Myocyte (in vitro differentiated cells): ENCODE measurements at places on chromosomes 6 and 20. TPM values are rescaled to one million over a fixed set of nuclear protein-coding genes. Genes with fewer than 3 reads are reported as not detected.

Gene C4A
- 3.5 and 4.2 TPM in 2 replicates for total RNA-seq

GRCh38 chr20:47656318-47656717, 129.0 kb downstream of the SULF2 start:
- no peak for DNase-seq

Gene SLC35F1
- not detected in 2 replicates for total RNA-seq

DNA sequence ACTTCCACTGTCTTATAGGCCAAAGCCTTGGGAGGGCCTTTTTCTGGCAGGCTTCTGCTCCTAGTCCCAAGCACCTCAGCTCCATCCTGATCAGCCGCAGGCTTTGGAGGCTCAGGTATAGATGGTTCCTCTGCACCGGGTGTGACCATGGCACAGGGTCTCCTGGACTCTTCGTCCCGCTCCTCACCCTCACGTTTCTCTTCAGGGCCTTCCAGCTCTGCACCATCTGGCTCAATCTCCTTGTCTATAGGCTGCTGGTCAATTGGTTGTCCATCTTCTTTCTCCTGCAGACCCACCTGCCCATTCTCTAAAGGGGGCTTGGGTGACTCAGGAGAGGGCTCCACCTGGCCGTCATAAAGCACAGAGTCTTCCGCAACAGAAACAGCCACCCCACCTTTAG, 37.0 kb downstream of the BFSP1 start:
- DNase-seq: no peak

DNA sequence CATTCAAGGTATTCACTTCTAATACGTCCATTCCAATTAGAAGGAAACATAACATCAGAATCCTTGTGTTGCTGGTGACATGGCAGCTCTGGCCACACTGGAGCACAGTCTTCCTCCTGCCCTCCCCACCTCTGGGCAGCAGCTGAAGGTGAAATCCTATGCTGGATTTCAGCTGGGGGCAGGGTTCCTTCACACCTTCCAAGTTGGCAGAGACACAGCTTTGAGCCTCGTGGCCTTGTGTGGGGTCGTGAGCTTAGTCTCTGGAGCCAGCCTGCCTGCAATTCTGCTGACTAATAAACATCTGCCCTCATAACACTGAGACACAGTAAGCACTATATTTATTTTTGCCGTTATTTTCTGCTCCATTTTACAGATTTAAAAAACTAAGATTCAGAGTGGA, 218.9 kb upstream of the RIN2 start:
- DNase-seq: no peak

- no peak for DNase-seq
Measured at GRCh38 chr6:42084889-42085288, 34.6 kb downstream of the TAF8 start.

GRCh38 chr6:86949771-86950170, 12.4 kb downstream of the HTR1E start:
- DNase-seq: no peak

- no peak for DNase-seq
Measured at GRCh38 chr6:138526822-138527235, 27.5 kb upstream of the NHSL1 start.

DNA sequence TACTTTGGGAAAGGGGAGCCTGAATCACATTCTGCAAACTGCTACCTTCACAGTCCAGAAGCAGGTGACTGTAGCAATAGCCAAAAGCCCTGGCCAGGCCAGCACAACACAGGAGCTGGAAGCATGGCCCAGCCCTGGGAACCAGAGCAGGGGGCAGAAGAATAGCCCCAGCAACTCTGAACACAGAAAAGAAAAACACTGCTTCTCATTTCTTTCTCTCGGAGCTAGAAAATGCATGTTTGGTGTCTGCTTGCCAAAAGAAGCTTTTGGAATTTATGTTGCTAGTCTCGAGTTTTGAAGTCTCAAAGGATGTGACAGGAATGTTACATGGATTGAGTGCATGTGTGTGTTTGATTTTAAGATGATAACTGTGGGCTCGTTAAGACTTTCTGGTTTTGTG, 79.8 kb upstream of the SCAF8 start:
- DNase-seq: no peak

Gene FRMD1
- total RNA-seq: not detected in 2 replicates

DNA sequence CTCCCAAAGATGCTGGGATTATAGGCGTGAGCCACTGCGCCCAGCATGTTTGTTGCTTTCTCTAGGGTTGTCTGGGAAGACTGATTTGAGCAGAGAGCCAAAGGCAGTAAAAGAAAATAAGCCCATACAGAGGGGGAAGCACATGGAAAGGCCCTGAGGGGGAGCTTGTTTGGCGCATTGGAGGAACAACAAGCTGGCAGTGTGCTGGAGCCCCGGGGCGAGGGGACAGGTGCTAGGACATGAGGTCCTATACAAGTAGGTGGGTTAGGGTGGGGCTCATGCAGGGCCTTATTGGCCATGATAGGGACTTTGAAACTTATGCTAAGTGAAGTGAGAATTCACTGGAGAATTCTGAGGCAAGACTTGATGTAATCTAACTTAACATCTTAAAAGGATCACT, 35.3 kb downstream of the CD109 start:
- DNase-seq: no peak

DNA sequence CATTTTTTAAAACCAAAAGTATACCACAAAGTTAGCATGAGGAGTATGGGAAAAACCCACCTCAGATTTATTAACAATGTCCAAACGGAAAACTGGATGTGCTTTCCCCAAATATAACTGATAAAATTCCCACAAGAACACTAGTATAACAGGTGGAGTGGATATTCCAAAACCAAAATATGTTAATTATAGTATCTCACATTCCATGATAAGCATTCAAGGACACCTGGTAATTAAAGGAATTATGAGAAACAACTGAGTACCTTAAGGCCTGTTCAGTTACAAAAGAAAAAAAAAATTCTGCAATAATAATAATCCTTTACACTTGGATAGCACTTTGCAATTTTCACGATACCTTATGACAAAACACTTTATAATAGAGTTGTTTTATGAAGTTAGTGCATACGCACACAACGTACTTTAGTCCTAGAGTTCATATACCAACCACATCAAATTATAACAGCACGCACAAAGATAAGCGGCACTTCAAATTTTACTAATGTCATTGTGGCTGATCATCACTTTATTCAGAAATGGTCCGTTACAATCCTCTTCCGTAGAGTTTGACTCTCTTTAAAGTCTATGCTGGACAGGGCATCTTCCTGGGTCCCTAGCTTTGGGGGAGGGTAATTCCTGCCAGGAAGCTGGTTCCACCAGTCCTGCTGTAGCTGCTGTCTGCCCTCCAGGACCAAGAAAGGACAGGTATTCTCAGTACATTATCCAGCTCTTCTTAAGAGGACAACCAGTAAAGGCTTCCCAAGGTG, 1.7 kb downstream of the CDK19 start:
- no peak for DNase-seq

- DNase-seq: no peak
Measured at GRCh38 chr6:65461121-65461520, 245.9 kb downstream of the EYS start.

GRCh38 chr6:75505424-75505823, 11.8 kb upstream of the FILIP1 start:
- DNase-seq: no peak

Gene ARFGEF3
- total RNA-seq: 0.03 and 0.05 TPM in 2 replicates

DNA sequence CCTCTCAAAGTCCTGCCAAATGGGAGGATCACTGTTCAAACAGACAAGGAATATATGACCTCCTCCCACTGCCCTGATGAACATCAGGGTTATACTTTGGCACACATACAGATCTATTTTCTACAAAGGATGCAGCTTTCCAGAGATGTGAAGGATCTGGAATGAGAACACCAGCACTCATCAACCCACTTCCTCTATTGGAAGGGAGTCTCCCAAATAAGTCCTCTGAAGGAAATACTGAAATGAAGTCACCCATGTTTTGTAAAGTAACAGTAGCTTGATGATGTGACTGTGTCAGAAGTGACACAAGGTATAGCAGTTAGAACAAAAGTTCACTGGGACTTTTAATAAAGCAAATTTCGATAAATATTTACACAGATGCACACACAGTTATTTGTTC, 104.9 kb downstream of the OGFRL1 start:
- no peak for DNase-seq

Gene CGA
- not detected in 2 replicates for total RNA-seq

Gene PSMB8
- total RNA-seq: 30.7 and 36.0 TPM in 2 replicates

Gene BCAS1
- 5.0 and 6.3 TPM in 2 replicates for total RNA-seq

DNA sequence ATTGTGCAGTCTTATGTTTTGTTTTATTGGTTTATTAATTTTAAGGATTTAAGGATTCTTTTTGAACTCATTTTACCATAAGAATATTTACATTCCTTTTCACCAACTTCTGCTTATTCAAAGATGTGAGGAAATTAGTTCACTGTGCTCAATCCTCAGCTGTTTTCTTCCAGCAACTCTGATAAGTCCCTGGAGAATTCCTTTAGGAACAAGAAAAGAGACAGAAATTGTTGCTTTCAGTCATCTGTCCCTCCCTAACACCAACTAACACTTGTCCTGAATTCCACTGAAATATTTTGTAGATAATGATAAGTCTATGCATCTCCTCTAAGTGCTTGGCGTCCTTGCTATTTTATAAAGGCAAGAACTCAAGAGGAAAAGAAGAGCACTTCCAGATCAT, 334.8 kb upstream of the MARCKS start:
- DNase-seq: peak; percentile 37

Gene CDSN
- 0.16 TPM in 1 of 2 replicates, not detected in the other for total RNA-seq

DNA sequence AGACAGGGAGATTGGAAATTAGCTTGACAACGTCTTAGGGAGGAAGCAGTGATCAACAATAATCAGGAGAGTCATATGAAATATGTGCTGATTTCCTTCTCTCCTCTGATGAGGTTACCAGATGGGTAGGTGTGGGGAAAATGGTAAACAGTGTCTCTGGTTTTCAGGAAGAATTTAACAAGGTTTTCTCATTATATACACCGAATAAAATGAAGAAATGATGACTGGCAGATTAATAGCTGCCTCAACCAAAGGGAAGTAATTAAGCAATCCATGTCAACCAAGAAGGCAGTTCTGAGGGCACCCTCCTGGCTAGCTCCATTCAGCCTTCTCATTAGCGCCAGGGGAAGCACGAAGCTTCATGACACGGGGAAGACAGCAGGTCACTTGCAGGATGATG, 12.7 kb upstream of the RAMACL start:
- no peak for DNase-seq

DNA sequence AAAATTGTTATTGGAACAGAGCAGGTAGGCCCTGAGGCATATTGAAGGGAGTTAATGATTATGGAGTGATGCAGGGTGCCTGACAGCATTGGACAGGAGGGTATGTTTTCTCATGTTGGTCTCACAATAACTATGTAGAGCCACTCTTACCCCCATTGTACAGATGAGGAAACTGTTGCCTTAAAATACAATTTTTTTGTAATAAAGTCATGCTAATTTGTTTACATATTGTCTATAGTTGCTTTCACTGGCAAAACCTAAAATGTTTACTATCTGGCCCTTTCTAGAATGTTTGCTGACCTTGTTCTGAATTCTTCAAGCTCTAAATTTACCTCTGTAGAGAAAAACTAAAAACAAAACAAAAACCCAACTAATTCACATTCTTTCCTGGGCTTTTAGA, 5.7 kb downstream of the ACOT8 start:
- DNase-seq: no peak

GRCh38 chr6:164216839-164217238, 802.3 kb downstream of the QKI start:
- DNase-seq: no peak

Gene VGLL2
- 5.7 and 24.4 TPM in 2 replicates for total RNA-seq

DNA sequence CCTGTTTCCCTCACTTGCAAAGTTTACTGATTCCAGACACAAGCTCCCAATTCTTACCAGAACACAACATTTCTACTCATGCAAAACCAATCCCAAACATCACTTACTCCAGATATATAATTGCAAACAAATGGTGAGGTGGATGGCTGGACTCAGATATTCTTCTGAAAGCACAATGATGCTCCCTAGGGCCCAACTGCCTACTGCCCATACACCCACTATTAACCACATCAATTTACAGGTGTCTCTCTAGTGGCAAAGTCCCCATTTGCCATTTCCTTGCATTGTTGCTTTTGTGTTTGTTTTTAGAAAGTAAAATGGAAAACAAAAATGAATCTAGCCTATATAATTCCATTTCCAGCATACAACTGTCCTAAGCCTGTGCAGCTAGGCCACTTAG, 320.9 kb upstream of the PRDM1 start:
- DNase-seq: no peak

Gene AARS2
- 6.1 and 6.8 TPM in 2 replicates for total RNA-seq

- DNase-seq: peak; percentile 43
Measured at GRCh38 chr20:34834459-34834893, 9.0 kb upstream of the NCOA6 start.

Gene RAB32
- total RNA-seq: 36.7 and 43.3 TPM in 2 replicates

- DNase-seq: no peak
Measured at GRCh38 chr6:88881451-88881850, 82.0 kb downstream of the RNGTT start.

Gene CD109
- total RNA-seq: 32.3 and 49.0 TPM in 2 replicates

Gene SMLR1
- total RNA-seq: not detected in 2 replicates

GRCh38 chr6:113805811-113806495, 51.2 kb upstream of the MARCKS start:
- peak; percentile 65 for DNase-seq
